Stimulated activated naive CD4-positive, alpha-beta T cell (primary cell): ENCODE measurements at places on chromosomes 4 and X.

DNA sequence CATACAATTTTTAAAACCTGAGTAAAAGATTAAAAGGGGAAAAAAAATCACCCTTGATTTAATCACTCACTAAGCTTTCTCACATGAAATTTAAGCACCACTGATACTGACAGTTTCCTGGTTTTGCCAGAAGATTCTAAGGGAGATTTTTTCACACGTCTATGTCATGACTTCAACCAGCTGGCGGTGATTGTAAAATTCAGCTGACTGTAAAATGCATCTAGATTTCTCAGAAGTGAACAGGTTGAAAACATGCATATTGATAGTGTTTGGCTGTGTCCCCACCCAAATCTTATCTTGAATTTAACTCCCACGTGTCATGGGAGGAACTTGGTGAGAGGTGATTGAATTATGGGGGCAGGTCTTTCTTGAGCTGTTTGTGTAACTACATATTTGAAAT, 566.8 kb downstream of the PCDH18 start:
- no peak for DNase-seq

- DNase-seq, result no peak
Observed at GRCh38 chrX:122464341-122464740, 719.7 kb upstream of the GRIA3 start.

- no peak for DNase-seq
Observed at GRCh38 chr4:97150966-97151365, 992.3 kb downstream of the STPG2 start.

DNA sequence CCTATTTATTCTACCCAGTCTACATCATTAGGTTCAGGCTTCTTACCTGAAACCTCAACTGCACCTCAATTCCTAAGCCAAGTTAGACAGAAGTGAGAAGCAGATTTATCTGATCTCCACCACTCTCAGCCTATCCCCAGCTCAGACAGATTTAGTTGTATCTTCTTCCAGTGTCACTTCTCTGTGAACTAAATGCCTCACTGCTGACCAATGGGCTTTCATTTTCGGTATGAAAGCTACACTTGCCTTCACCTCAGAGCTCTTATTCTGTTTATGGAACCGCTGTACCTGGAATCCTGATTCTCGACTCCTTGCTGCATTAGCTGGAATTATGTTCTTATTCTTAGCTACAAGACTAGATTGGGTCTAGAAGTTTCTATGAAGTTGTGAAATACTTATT, 833.2 kb downstream of the CCSER1 start:
- no peak for DNase-seq

GRCh38 chr4:70531981-70532380, 13.6 kb downstream of the AMTN start:
- no peak for DNase-seq

DNA sequence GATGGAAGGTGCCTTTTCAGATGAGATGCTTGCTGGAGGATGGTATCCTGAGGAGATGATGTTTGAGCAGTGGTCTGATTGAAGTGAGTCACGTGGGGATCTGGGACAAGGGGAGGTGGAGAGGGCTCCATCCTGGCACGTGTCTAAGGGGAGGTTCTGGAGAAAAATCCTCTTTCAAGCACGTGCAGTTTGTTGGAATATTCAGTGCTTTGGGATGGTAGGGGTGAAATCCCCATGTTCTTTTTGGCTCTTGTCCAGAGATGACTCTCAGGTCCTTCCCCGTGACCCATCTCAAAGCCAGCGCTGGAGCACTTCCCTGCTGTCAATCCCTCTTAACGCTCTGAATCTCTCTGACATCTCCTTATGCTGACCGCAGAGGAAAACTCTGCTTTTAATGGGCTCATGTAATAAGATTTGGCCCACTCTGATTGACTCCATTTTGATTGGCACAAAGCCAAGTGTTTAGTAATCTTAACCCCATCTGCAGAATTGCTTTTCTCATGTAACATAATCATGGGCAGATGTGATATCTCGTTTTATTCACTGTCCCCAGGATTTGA, 10.8 kb upstream of the KLKB1 start:
- DNase-seq, result no peak

DNA sequence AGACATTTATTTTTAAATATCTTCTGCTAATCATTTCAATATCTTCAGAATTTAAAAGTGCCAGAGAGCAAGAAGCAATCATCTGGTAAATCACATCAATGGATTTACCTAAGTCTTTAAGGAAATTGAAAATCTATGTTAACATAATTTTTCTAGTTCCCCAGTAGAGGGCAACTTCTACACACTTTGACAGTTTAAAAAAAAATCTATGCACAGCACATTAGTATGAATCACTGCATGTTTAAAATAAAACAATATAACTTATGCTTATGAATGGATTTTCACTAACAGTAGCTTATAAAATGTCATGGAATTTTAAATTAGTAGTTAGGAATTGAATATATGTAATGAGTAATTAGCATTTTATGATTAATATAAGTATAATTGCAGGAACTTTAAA, 126.5 kb downstream of the REELD1 start:
- DNase-seq, result no peak

DNA sequence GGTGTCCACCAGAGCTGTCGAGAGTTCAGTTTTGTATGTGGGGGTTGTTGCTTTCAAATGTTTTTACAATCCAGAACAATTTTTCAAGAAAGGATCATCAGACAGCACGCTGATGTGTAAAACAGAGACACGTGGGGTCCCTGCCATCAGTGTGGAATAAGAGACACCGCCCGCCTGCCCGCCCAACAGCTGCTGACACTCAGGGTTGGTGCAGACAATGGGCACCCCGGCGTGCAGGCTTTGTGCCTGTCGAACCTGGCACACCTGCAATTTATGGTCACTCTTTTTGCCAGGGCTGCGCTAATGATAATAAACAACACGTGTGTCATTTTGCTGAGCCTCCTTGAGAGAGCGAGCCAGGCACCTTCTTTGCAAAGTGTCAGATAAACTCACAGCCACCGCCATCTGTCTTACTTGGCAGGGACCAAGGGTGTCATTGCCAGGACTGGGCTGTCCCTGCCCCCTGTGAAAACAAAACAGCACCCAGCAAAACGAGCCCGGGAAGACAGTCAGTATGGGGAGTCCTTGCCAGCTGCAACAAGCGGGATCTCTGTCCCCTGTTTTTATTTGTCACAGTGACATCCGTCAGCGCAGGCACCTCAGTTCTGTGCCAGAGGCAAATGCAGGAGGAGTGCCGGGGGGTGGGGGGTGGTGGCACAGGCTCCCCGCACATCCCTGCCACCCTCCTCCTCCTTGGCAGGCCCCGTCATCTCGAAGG, 69.1 kb downstream of the PSAPL1 start:
- no peak for DNase-seq

- DNase-seq, result no peak
Observed at GRCh38 chrX:43559644-43560043, 96.5 kb upstream of the MAOA start.

GRCh38 chr4:122884499-122884898, 37.9 kb downstream of the NUDT6 start:
- no peak for DNase-seq

- no peak for DNase-seq
Observed at GRCh38 chr4:165518024-165518616, 139.3 kb downstream of the CPE start.

- no peak for DNase-seq
Observed at GRCh38 chrX:14956813-14957582, 83.8 kb downstream of the MOSPD2 start.
